Pancreas (tissue), 10 donors: ENCODE measurements at places on chromosomes 4 and X.

- DNase-seq, result no peak
Measured at GRCh38 chr4:26288355-26288909, 32.4 kb upstream of the RBPJ start.

GRCh38 chr4:61614231-61614630 is 414.1 kb downstream of the ADGRL3 start:
- no peak for DNase-seq

DNA sequence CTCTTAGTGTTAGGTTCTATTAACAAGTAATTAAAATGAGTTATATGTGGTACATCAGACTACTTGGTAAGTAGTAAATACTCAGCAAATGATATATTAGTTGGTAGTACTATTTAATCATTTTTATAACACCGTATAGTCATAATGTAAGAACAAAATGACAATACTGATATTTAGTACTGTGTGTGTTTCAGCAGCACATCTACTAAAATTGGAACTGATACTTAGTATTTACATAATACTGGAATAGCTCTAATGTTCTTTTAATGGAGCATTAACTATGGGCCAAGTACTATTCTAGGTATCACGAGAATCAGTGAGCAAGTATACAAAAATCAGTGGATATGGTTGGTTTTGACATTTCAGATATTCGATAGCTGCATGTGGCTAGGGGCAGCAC is 35.3 kb downstream of the ERVMER34-1 start:
- no peak for DNase-seq

- no peak for DNase-seq
Measured at GRCh38 chrX:107769581-107770317, 5.8 kb downstream of the TSC22D3 start.
